ENCODE measurements at places on chromosomes 5 and 9. TPM values are rescaled to one million over a fixed set of nuclear protein-coding genes. Genes with fewer than 3 reads are reported as not detected.

The IFNA21 gene
- total RNA-seq = not detected

The OR1L4 gene
- not detected for total RNA-seq

The ANGPTL2 gene
- 26.2 TPM for total RNA-seq

The TBC1D2 gene
- total RNA-seq = 107 TPM

The BRINP1 gene
- total RNA-seq = 0.42 TPM

The SHISAL2B gene
- not detected for total RNA-seq

The MYO10 gene
- 37.0 TPM for total RNA-seq

The PPP3R2 gene
- total RNA-seq = not detected

The WDR38 gene
- not detected for total RNA-seq

The ZFP37 gene
- total RNA-seq = 2.2 TPM

The FNIP1 gene
- 49.3 TPM for total RNA-seq

The CYLC2 gene
- total RNA-seq = not detected

The ZBTB5 gene
- total RNA-seq = 9.8 TPM

The ALDH1B1 gene
- total RNA-seq = 18.3 TPM

The SNCB gene
- total RNA-seq = not detected

The ZNF462 gene
- total RNA-seq = 30.3 TPM

The HTR4 gene
- not detected for total RNA-seq

The SV2C gene
- total RNA-seq = 0.37 TPM

Data from left lung (tissue), 14 donors.